Aorta (tissue), 5 donors: ENCODE measurements at places on chromosomes 7 and 10. TPM values are rescaled to one million over a fixed set of nuclear protein-coding genes. Genes with fewer than 3 reads are reported as not detected.

SUN3 gene
- polyA plus RNA-seq = not detected

TRUB1 gene
- 11.5 TPM for polyA plus RNA-seq

CDHR1 gene
- polyA plus RNA-seq = not detected

ING3 gene
- polyA plus RNA-seq = 7.5 TPM

TMEM229A gene
- 0.63 TPM for polyA plus RNA-seq

SLC26A5 gene
- not detected for polyA plus RNA-seq

ZNF273 gene
- 5.8 TPM for polyA plus RNA-seq

AFAP1L2 gene
- polyA plus RNA-seq = 3.1 TPM

- H3K36me3 ChIP-seq = no peaks in the 10 kb centered on the region
- H3K27ac ChIP-seq = no peak overlapping the region
- no peak for DNase-seq
- H3K27me3 ChIP-seq = no peaks in the 10 kb centered on the region
- H3K4me1 ChIP-seq = no peaks in the 10 kb centered on the region
- no peak overlapping the region for H3K4me3 ChIP-seq
Measured at GRCh38 chr7:28836716-28837115, 121.4 kb downstream of the TRIL start.

DNA sequence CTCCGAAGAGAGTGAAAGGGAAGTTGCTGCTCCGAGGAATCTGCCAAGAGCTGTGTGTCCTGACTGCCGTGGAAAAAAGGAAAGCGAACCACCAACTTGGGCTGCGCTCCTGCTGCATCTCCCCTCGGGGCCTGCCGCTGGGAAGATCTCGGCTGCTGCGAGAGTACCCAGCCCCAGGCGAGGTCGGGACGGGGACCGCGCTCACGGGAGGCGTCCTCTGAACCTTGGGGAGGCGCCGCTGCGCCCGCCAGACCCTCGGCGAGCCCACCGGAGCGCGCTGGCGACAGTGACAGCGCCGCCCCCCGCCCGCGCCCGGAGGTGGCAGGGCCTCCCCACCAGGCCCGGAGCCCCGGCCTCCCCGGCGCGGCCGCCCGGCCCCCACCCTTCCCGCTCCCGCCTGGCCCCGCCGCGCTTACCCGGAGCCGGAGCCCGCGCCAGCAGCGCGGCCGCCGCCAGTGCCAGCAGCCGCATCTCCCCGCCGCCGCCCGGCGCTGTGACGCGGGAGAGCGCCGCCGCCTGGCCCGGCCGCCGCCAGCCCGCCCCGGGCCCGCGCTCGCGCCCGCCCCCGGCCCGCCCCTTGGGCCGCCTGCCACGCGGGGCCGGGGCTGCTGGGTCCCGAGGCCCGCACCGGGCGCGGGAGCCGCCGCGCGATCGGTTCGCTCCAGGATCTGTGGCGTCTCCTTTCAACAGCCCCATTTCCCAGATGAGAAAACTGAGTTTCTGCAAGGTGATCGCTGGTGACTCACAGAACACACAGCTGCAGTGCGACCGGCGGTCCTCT, at the start of gene VSTM4:
Gene VSTM4, minus strand, starts transcription at position 508 of the 781 bp plus-strand sequence. Its CDS starts 37 bp downstream, at position 471.
- peak within 1 kb of the TSS; percentile 90 for H3K4me3 ChIP-seq
- no peaks in the 10 kb centered on the region for H3K4me1 ChIP-seq
- peak within 1 kb of the TSS; percentile 46 for H3K27ac ChIP-seq
- no peaks in the 10 kb centered on the region for H3K36me3 ChIP-seq
- H3K27me3 ChIP-seq = no peaks in the 10 kb centered on the region
- DNase-seq = peak; percentile 86

DNA sequence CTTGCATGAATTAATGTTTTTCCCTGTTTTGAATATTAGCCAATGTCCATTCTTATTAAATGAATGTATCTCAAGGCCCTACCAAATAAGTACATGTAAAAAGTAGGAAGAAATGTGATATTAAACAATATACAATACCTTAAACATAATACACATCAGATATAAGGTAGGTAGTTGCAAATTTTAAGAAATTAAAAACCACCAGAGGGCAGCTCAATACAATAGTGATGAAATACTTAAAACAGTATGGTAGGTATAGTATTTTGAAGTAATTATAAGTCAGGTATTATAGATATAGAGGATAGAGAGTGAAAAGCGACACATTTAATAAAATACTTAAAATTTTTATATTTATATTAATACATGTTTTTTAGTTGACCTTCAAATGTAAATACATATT, 43.6 kb upstream of the CDK14 start:
- no peaks in the 10 kb centered on the region for H3K36me3 ChIP-seq
- no peak overlapping the region for H3K4me3 ChIP-seq
- no peaks in the 10 kb centered on the region for H3K4me1 ChIP-seq
- no peak overlapping the region for H3K27ac ChIP-seq
- no peaks in the 10 kb centered on the region for H3K27me3 ChIP-seq

DNA sequence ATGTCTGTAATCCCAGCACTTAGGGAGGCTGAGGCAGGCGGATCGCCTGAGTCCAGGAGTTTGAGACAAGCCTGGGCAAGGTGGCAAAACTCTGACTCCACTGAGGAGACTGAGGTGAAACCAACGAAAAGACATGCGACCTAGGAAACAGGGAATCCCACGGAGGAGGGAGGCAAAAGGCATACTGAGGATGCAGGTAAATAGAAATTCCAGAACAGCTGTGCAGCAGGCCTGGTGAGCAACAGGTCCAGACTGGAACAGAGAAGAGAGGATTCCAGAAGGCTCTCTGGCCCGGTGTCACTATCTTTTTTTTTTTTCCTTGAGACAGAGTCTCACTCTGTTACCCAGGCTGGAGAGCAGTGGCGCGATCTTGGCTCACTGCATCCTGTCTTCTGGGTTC, 7.3 kb downstream of the KLRG2 start:
- no peak overlapping the region for H3K4me3 ChIP-seq
- H3K36me3 ChIP-seq = no peaks in the 10 kb centered on the region
- H3K4me1 ChIP-seq = no peaks in the 10 kb centered on the region

- no peaks in the 10 kb centered on the region for H3K4me1 ChIP-seq
- no peak for DNase-seq
- H3K4me3 ChIP-seq = no peak overlapping the region
Measured at GRCh38 chr7:73351447-73352167, 23.6 kb downstream of the FKBP6 start.

DNA sequence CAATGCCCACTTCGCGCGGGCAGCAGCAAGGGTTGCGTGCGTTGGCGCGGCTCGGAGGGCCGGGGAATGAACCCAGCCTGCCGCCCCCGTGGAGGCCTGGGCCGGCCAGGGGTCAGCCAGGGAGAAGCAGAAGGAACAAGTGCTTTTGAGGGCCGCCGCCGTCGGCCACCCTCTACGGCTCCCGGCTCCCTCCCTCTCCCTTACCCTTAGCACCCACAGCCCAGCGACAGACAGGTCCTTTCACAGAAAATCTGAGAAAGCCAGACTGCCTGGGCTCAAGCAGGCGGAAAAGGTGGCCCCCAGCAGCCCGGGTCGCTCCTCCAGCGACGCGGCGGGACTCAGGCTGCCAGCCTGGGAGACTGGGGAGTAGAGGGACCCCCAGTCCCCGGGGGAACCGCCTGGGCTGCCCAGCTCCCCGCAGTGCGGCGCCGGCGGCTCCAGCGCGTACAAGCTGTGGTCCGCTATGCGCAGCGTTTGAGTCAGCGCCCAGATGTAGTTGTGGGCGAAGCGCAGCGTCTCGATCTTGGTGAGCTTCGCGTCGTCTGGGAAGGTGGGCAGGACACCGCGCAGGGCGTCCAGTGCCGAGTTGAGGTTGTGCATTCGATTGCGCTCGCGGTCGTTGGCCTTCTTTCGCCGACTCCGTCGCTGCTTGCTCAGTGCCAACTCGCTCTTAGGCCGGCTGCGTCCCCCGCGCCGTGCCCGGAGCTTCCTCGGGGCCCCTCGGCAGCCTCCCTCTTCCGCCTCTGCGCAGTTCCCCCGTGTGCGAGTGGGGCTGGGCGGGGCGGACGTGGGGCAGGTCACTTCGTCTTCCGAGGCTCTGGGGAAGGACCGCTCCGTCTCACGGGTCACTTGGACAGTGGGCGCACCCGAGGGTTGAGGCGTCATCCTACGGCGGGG, 815 bp downstream of the NEUROG3 start:
- no peaks in the 10 kb centered on the region for H3K36me3 ChIP-seq
- DNase-seq = no peak
- no peak overlapping the region for H3K4me3 ChIP-seq
- H3K4me1 ChIP-seq = no peaks in the 10 kb centered on the region
- no peak overlapping the region for H3K27ac ChIP-seq

- no peak overlapping the region for H3K4me3 ChIP-seq
- no peaks in the 10 kb centered on the region for H3K4me1 ChIP-seq
- H3K27ac ChIP-seq = no peak overlapping the region
- no peaks in the 10 kb centered on the region for H3K36me3 ChIP-seq
- H3K27me3 ChIP-seq = no peaks in the 10 kb centered on the region
- no peak for DNase-seq
Measured at GRCh38 chr10:114391599-114391998, 12.7 kb downstream of the AFAP1L2 start.

- H3K27me3 ChIP-seq = no peaks in the 10 kb centered on the region
- H3K4me1 ChIP-seq = no peaks in the 10 kb centered on the region
- H3K4me3 ChIP-seq = no peak overlapping the region
- no peak overlapping the region for H3K27ac ChIP-seq
- DNase-seq = no peak
- H3K36me3 ChIP-seq = no peaks in the 10 kb centered on the region
Measured at GRCh38 chr7:92560602-92561001, 29.6 kb downstream of the FAM133B start.

DNA sequence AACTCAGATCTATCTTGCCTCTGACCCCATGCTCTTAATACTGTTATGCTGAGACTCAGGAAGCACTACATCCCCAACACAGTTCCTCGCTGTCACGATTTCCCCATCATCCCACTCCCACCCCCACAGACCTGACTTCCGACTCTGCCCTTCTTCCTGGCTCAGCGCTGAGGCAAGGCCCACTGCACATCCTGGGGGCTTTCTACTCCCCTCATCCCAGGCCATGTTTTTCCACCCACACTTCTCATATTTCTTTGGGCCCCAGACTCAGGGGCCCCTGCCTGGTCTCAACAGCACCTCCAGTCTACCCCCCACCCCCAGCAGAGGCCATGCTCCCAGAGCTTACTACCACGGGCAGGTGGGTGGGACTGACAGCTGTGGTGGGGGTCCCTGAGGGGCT, 7.7 kb upstream of the NDST2 start:
- H3K4me3 ChIP-seq = no peak overlapping the region
- DNase-seq = no peak
- peaks cover 6% of the 10 kb centered on the region for H3K36me3 ChIP-seq
- H3K4me1 ChIP-seq = no peaks in the 10 kb centered on the region
- H3K27ac ChIP-seq = peak overlapping the region; percentile 8

- no peaks in the 10 kb centered on the region for H3K27me3 ChIP-seq
- no peaks in the 10 kb centered on the region for H3K36me3 ChIP-seq
- no peak overlapping the region for H3K27ac ChIP-seq
Measured at GRCh38 chr10:71093531-71093930, 118.8 kb upstream of the UNC5B start.

DNA sequence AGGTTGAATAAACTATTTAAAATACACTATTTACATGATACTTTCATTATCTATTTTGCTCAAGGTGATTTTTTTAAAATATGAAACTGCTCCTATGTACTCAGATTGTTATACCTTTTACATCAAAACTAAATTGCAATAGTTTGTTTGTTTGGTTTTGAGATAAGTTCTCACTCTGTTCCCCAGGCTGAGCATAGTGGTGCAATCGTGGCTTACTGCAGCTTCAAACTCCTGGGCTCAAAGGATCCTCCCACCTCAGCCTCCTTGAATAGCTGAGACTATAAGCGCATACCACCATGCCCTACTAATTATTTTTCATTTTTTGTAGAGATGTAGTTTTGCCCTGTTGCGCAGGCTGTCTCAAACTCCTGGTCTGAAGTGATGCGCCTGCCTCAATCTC, 12.7 kb downstream of the TAS2R60 start:
- H3K4me1 ChIP-seq = no peaks in the 10 kb centered on the region
- H3K27ac ChIP-seq = no peak overlapping the region
- DNase-seq = no peak
- H3K36me3 ChIP-seq = no peaks in the 10 kb centered on the region
- no peak overlapping the region for H3K4me3 ChIP-seq
- no peaks in the 10 kb centered on the region for H3K27me3 ChIP-seq

DNA sequence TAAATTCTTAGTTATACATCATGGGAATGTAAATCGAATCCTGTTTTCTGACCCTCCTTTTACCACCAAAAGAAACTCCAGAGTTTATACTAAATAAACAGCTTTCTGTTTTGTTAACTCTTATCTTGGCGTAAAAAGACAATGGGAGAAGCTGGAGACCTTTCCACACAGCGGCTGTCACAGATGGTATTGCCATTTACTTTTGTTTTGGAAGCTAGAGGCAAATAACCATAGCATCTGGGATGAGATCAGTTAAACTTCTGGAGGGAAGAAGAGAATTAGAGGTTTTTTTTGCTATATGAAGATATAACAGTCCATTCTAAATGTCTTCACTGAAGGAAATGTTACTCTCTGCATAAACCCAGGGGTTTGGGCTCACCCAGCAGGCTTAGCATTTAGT, 258.9 kb downstream of the REEP3 start:
- H3K36me3 ChIP-seq = no peaks in the 10 kb centered on the region
- no peak overlapping the region for H3K4me3 ChIP-seq

- no peaks in the 10 kb centered on the region for H3K4me1 ChIP-seq
- no peak for DNase-seq
- no peaks in the 10 kb centered on the region for H3K36me3 ChIP-seq
Measured at GRCh38 chr10:129424978-129425377, 42.1 kb upstream of the MGMT start.

DNA sequence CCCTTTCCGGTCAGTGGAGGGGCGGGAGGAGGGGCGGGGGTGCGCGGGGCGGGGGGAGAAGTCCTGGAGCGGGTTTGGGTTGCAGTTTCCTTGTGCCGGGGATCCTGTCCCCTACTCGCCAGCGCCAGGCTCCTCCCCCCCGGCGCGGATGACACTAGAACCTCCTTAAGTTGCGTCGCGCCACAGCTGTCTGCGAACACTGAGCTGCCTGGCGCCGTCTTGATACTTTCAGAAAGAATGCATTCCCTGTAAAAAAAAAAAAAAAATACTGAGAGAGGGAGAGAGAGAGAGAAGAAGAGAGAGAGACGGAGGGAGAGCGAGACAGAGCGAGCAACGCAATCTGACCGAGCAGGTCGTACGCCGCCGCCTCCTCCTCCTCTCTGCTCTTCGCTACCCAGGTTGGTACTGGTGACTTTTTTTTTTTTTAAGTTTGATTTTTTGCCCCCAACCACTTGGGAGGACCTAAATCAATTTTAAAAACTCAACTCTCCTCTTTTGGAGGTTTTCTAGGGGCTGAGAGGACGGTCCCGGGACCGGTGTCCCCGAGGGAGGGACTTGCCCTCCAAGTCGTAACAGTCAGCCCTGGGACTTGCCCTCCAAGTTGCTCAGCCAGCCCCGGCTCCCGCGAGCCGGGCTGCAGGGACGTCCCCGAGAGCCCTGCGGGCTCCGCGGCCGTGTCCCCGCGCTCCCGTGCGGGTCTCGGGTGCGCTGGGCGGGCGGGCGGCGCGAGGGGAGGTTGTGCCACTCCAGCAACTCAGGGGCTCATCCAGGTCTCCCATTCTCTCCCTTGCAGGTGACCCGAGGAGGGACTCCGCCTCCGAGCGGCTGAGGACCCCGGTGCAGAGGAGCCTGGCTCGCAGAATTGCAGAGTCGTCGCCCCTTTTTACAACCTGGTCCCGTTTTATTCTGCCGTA, at the start of gene GATA3:
Gene GATA3, plus strand, starts transcription at position 195 of the 914 bp plus-strand sequence. CDS start 968 bp downstream, outside the sequence.
- no peaks in the 10 kb centered on the region for H3K36me3 ChIP-seq
- H3K4me3 ChIP-seq = peak within 1 kb of the TSS; percentile 29
- no peak within 1 kb of the TSS for H3K27ac ChIP-seq
- no peaks in the 10 kb centered on the region for H3K27me3 ChIP-seq
- DNase-seq = peak; percentile 69

- no peaks in the 10 kb centered on the region for H3K27me3 ChIP-seq
- H3K36me3 ChIP-seq = no peaks in the 10 kb centered on the region
- no peak overlapping the region for H3K4me3 ChIP-seq
- no peak for DNase-seq
Measured at GRCh38 chr10:73876157-73876556, 1.8 kb upstream of the CAMK2G start.
